ENCODE measurements at places on chromosomes 6 and 20.

DNA sequence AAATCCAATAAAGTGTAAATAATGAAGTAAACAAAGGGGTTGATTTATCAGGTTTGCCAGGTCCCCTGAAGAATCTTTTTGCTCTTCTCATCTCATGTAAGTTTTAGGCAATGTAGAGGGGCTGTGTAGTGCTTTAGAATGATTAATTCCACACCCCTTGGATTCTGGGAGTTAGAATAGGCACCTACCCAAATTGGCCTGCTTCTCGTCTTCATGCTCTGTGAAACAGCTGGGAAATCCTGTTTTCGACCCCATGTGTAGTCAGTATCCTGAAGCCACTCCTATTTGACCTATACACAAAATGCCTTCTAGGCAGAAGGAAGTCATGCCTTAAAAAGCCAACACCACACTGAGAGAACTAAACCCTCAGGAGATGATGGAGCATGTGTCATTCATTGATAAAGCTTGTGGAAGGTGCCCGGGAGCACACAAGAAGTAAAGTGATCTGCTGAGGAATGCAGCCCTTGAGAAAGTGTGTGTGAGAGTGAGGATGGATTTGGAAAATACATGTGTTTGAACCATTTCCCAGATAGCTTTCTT lies 170.9 kb downstream of the KLHL32 start:
- H3K4me1 ChIP-seq = no peaks in the 10 kb centered on the region
- H3K27ac ChIP-seq = no peak overlapping the region
- H3K36me3 ChIP-seq = no peaks in the 10 kb centered on the region
- H3K4me3 ChIP-seq = no peak overlapping the region

DNA sequence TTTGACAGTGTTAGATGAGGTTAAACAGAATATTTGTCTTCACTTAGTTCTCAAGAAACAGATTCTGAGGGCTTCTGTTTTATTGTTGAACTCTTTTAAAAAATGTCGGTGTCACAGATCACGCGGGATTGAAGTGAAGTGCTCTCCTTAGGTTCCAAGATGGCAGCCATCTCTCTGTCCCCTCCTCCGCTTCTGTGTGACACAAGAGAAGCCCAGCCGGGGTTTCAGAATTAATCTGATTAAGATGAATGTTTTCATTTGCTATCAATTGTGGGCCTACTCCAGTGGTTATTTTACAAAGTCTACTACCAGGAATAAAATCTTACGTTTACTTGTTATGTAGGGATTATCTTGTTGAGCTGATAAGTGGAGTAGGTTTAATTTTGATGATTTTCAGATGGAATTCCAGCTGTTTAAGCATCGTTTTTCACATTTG lies 10.9 kb downstream of the HIVEP1 start:
- H3K4me3 ChIP-seq = no peak overlapping the region
- no peaks in the 10 kb centered on the region for H3K27me3 ChIP-seq
- no peak overlapping the region for H3K27ac ChIP-seq
- no peak for DNase-seq
- no peaks in the 10 kb centered on the region for H3K36me3 ChIP-seq

DNA sequence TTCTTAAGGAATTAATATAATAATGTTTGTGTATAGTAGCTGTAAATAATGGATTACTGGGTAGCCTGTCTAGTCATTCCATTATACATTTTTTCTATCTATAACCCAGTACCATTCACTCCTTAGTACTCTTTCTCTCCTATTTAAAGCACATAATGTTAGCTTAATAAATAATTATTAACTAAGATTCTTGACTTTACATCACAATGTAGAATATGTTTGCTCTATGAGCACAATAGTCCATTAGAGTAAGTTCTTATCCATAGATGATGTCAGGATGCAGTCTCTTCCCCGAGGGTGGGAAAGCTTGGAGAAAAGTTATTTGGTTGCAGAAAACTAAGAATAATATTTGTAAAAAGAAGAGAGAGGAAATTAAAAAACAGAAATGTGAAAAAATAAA lies 226.4 kb upstream of the EYS start:
- H3K36me3 ChIP-seq = no peaks in the 10 kb centered on the region
- no peaks in the 10 kb centered on the region for H3K27me3 ChIP-seq
- no peaks in the 10 kb centered on the region for H3K4me1 ChIP-seq

- H3K4me3 ChIP-seq = no peak overlapping the region
- H3K27me3 ChIP-seq = no peaks in the 10 kb centered on the region
These were observed 122.3 kb downstream of the B3GAT2 start for GRCh38 chr6:70834520-70834919.

GRCh38 chr20:51420111-51420510 lies 122.4 kb downstream of the NFATC2 start:
- peaks cover 63% of the 10 kb centered on the region for H3K4me1 ChIP-seq
- no peak overlapping the region for H3K4me3 ChIP-seq
- H3K27ac ChIP-seq = no peak overlapping the region
- H3K36me3 ChIP-seq = peaks cover 21% of the 10 kb centered on the region
- H3K27me3 ChIP-seq = no peaks in the 10 kb centered on the region

- no peaks in the 10 kb centered on the region for H3K4me1 ChIP-seq
- H3K4me3 ChIP-seq = no peak overlapping the region
- H3K27ac ChIP-seq = no peak overlapping the region
- H3K27me3 ChIP-seq = no peaks in the 10 kb centered on the region
- no peaks in the 10 kb centered on the region for H3K36me3 ChIP-seq
These were observed 478.0 kb downstream of the KIF16B start for GRCh38 chr20:16095226-16095625.

GRCh38 chr20:45813006-45813340 lies 529 bp downstream of the UBE2C start:
- no peaks in the 10 kb centered on the region for H3K27me3 ChIP-seq
- no peak for DNase-seq
- H3K4me3 ChIP-seq = peak overlapping the region; percentile 59
- no peak overlapping the region for H3K27ac ChIP-seq
- H3K36me3 ChIP-seq = peaks cover 18% of the 10 kb centered on the region
- H3K4me1 ChIP-seq = peaks cover 4% of the 10 kb centered on the region

Data from CD8-positive, alpha-beta memory T cell (primary cell).